Activated T-cell treated with anti-CD3 and anti-CD28 coated beads, Interleukin-2, amount 50 U/mL, for 72 hours (primary cell): ENCODE measurements at places on chromosomes 3 and 15.

DNA sequence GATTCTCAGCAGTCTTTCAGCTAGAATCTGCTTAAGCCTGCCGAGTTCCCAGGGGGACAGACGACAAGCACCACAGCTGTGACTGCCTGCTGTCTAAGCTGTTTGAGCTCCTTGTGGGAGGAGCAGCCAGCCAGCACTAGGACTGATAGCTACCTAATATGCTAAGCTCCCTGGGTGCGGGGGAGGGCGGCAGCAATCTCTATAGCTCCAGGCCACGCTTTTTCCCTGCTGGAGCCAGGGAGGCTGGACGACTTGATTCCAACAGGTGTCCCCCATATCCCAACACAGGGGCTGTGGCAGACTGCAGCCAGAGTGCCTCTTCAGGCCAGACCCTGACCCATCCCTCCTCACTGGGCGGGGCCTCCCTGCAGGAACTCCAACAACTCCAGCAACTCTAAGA lies 134.1 kb upstream of the ARPP21 start:
- no peak for DNase-seq

- DNase-seq, result no peak
Observed at GRCh38 chr3:162936706-162937105, 1440.1 kb downstream of the OTOL1 start.

- DNase-seq, result no peak
Observed at GRCh38 chr3:143526011-143526545, 322.2 kb downstream of the SLC9A9 start.

DNA sequence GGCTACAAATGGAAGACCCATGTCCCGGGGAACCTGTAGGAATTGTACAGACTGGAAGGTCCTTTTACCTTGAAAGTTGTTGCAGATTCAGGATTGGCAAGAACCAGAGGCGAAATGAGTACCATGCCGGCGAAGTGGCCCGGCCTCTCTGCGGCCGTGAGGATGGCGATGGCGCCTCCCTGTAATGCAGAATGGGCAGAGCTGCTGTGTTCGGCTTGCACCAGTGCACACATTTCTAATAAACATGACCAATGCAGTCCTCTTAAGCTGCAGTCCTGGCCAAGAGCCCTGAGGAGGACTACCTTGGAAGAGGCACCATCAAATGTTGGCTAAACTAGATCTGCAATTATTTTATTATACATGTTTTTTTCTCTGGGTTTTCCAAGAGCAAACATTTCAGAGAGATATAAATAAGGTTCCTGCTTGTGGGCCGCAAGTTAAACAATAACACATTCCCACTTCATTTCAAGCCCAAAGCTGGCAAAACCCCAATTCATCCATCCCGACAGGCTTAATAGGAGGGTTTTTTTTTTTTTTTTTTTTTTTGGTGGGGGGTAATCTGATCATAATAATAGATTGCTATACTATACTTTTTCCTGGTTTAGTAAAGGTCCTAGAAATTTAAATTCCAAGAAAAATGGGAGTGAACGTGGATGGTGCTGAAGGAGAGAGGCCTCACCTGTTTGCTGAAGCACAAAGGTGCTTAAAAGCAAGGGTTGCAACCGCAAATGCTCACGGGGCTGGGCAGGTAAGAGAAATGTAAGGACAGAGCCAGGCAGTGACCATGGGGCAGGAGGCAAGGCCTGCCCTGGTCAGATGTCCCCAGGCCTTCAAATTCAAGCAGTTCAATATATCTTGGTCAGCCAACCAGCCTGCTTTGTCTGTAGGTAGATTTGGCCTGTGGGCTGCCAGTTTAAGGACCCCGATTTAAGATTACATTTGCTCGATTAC lies 48.5 kb downstream of the ABTB1 start:
- no peak for DNase-seq

DNA sequence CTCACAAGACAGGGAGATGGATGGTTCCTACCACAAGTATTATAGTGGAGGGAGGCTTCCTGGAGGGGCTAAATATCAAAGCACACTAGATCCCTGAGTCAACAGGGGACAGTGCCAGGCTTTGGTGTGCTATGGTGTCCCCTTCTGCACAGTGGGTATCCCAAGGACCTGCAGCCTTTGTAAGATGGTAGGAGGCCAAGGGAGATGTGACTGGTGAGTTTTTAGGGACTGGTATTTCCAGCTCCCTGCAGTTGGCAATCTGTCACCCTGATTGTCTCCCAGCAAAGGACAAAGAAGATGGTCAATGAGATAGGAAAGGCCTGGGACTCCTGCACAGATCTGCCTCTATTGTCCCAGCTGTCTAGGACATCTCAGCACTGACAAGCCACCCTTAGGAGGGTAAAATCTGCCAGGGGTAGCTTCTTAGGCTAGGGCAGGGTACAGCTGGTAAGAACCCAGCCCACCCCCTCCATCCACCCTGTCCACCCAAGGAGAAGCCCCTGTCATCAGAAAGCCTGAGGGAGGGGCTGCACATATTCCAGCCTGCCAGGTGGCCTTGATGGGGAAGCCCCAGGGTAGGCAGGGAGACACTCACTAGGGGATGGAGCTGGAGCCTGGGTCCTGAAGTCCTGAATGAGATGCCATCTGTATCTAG lies 631 bp downstream of the CYP1A1 start:
- DNase-seq, result no peak
